Mucosa of descending colon (tissue), 3 donors: ENCODE measurements at places on chromosomes 7 and 10.

GRCh38 chr10:130513686-130514476, 377.7 kb downstream of the GLRX3 start:
- DNase-seq: no peak

DNA sequence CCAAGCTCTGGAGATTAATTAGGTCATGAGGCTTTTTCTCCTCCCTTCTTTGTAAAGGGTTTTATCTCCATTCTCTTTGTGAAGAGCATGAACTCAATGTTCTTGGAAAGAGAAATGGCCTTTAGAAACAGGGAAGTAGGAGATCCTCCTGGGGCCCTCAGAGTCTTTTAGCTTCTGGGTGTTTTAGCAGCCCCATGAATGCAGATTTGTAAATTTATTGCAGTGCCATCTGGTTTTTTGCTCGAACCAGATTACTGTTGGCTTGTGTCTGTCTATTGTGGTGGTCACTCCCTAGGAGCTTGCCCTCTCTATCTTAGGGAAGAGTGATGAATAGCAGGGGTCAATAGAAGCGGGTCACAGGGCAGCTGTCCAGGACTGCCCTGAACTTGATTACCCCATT, 110.6 kb downstream of the BTRC start:
- DNase-seq: no peak

- DNase-seq: no peak
Measured at GRCh38 chr10:98302741-98303365, 34.9 kb upstream of the LOXL4 start.

GRCh38 chr10:115944538-115944937, 328.5 kb downstream of the GFRA1 start:
- DNase-seq: no peak

GRCh38 chr10:32963096-32963495, 5.1 kb upstream of the ITGB1 start:
- DNase-seq: no peak

DNA sequence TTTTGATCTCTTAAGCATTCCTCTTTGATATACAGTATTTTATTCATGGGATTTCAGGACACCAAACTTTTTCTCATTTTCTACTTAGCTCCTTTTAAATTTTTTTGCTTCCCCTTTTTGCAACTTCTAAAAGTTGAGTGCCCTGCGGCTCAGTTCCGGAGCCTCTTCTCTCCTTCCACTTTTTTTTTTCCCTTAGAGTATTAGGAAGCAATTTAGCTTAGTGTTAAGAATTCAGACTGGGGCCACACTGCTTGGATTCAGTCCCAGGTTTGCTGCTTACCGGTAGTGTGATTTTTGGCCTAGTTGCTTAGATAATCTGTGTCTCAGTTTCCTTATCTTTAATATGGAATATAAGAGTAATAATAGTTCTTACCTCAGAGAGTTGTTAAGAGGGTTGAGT, 3.4 kb downstream of the STAM start:
- no peak for DNase-seq

DNA sequence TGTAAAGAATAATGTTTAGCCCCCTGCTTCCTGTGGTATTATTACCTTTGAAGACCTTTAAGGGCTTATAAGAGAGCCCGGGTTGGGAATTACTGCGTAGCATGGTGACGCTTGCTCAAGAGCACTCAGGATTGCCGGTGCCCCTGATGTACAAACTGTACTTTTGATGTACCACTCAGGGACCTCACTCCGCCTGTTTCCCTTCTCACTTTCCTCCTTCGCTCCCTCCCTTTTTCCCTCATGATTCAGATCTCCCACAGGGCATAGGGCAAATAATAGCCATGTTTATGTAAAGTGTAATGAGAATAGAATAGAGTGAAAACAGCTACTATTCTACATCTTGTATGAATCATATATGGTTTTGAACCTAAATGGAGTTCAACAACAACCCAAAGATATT, 77.8 kb upstream of the PDCD4 start:
- DNase-seq: no peak

GRCh38 chr10:132542819-132543218, 5.2 kb downstream of the INPP5A start:
- no peak for DNase-seq

- DNase-seq: no peak
Measured at GRCh38 chr10:114038819-114039218, 4.8 kb upstream of the ADRB1 start.

GRCh38 chr7:3495954-3496353, 194.9 kb downstream of the SDK1 start:
- DNase-seq: no peak

DNA sequence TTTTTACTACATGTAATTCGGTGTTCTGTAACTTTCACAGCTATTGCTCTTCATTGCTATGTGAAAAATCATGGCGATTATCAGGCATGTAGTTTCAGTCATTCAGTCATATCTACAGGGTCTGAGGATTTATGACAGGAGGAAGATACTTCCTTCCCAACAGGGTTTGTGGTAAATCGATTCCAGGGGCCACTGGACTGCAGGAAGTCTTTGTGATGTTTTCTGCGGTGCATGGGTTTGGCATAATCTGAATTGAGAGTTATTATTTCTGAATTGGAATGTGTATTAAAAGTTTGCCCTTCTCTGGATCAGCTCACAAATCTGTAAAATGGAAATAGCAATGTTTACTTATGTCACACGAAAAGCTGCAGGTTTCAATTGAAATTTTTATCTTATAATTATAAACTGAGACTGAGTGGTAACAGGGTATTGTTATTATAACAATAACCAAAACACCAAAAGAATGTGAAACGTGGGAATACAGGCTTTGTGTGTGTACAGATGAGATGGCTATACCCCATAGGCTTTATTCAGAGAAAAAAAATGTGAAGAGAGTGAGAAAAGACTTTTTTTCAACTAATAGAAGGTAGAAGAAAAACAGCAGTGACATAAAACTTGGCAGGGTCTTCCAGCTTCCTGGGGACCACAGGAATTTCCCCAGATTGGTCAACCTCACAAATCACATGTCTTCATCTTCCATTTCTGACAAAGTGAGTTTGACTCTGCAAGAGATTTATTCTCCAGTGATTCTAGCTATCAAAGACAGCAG, 307.7 kb upstream of the NFE2L3 start:
- no peak for DNase-seq

DNA sequence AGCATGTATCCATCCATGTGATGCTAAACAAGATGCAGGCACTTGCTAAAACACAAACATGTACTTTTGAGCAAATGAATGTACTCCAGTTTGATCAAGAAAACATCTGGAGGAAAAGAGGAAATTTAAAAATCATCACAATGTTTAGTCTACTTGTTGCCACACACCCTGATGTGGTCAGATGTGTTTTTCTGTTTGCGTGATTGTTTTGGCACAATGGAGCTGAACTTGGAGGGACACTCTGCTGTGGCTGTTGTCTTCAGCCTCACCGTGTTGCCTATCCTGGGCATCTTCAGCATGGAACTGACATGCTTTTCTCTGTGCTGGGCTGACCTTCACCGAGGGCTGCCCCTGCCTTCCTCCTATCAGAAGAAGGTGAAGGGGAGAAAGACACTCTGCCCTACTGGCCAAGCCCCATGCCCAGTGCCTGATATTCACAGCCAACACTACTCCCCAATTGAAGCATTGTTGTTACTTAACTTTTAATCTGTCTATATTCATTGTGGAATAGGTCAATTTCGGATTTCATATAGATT, 268.3 kb upstream of the IGFBP3 start:
- DNase-seq: no peak

DNA sequence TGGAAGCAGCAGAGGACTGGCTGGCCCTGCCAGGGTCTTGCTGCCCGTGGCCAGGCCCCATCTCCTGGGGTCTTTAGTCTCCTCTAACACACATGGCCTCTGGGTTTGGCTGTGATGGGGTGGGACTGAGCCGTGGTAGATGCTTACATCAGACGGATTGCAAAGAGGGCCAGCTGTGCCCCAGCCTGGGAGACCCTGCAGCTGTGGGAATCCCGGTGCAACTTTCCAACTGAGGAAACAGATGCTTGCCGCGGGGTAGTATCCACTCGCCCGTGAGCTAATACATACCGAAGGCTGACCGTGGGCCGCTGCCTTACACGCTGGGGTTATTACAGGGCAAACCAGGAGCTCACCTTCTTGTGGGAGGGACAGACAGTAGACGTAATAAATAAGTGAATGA, 24.1 kb upstream of the SH2B2 start:
- no peak for DNase-seq

DNA sequence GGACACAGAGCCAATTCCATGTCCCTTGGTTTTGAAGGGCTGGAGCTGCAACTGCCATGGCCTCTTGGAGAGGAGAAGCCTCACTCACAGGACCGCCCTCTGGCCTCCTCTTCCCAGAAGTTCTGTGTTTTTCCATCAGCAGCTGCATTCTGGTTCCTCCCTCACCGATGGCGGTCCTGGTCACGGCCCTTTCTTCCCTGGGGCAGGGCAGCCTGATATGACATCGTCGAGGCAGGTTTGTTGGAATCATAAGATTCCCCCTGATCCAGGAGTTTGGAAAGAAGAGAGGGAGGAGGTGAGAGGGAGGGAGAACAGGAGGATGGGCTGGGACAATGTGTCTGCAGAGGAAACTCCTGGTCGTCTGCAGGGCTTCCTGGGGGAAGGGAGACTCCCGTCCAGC, 82.7 kb upstream of the PDZD8 start:
- DNase-seq: no peak

- DNase-seq: peak; percentile 33
Measured at GRCh38 chr10:117005527-117006055, 604 bp upstream of the SHTN1 start.

GRCh38 chr10:2817940-2818636, 249.3 kb upstream of the PFKP start:
- no peak for DNase-seq

DNA sequence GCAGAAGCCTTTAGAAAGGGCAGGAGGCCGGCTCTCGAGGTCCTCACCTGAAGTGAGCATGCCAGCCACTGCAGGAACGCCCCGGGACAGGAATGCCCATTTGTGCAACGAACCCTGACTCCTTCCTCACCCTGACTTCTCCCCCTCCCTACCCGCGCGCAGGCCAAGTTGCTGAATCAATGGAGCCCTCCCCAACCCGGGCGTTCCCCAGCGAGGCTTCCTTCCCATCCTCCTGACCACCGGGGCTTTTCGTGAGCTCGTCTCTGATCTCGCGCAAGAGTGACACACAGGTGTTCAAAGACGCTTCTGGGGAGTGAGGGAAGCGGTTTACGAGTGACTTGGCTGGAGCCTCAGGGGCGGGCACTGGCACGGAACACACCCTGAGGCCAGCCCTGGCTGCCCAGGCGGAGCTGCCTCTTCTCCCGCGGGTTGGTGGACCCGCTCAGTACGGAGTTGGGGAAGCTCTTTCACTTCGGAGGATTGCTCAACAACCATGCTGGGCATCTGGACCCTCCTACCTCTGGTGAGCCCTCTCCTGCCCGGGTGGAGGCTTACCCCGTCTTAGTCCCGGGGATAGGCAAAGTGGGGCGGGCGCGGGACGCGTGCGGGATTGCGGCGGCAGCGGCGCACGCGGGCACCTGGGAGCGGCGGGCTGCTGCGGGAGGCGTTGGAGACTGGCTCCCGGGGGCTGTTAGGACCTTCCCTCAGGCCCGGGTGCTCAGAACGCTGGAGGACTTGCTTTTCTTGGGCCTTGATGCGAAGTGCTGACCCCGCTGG, at the start of gene FAS:
Gene FAS, plus strand, starts transcription at position 415 of the 777 bp plus-strand sequence. Its CDS starts 79 bp downstream, at position 494.
- peak; percentile 85 for DNase-seq

DNA sequence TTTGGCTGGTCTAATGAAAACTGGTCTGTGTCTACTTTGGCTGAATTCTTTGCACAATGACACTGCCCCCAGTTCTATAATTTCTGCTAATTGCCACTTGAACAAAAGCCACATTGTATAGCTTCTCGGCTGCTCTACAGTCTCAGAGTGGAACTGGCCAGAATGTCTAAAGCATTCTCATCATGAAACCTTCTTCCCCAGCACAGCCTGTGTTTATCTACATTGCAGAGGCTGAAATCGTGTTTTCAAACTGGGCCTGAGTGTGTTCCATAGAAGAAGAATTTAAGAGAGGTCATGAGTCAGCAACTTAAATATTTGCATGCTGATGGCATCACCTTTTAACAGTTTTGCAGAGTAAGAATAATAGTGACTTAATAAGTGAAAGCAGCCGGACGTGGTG, 177.2 kb downstream of the BUB3 start:
- DNase-seq: no peak

GRCh38 chr7:141619745-141620144, 68.5 kb downstream of the AGK start:
- no peak for DNase-seq

DNA sequence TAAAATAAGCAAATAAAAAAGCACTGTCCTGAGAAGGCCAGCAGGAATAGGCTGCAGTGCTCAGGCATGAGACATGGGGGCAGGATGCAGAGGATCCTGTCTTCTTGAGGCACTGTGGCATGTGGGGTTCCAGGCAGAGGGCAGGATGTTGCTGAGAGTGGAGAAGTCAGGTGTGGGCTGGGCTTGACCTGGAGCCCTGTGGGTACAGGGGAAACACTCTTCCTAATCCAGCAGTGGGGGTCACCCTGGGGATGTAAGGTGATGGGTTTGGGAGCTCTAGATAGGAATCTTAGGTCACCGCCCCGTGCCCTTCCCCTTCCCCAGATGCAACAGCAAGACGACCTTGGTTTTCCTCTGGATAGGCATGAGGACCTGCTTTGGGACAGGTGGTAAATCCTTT, 13.6 kb downstream of the SUMF2 start:
- no peak for DNase-seq

DNA sequence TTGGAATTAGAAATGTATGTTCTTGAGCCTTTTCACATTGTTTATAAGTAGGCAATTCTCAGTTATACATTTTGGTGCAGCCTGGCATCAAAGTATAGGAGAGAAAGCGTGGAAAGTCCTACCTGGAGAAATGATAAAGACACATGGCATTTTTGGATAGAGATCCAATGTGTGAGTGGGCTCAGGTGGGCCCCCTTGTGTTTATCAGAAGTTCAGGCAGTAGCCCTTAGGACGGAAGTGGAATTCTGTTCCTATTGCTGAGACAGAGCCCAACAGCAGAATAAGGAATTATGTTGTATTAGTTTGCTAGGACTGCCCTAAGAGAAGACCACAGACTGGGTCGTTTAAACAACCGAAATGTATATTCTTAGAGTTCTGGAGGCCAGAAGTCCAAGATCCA, 85.2 kb upstream of the AMPH start:
- DNase-seq: no peak

- DNase-seq: peak; percentile 2
Measured at GRCh38 chr7:45696476-45696875, 122.3 kb downstream of the ADCY1 start.

- DNase-seq: no peak
Measured at GRCh38 chr10:131799429-131799828, 101.4 kb upstream of the PPP2R2D start.

DNA sequence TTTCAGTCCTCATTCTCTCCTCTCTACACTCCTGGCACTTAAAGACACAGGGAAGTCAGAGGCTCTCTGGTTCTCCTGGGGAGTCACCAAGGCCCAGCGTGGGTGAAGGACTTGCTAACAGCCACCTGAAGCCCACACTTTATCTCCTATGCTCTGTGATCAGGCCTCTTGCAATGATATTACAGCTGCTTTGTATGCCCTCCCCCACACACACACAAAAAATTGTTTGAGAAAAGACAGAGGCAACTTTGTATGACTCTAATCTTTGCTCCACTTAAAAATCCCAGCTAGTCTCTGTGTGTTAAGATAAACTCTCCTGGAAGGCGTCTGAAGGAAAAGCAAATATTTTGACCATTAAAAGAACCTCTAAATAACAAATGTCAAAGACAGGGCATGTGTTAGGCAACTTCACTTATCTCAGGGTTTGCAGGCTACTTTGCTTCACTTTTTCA, 507.2 kb downstream of the TNS3 start:
- no peak for DNase-seq
